ENCODE measurements at places on chromosomes 5 and 9.

DNA sequence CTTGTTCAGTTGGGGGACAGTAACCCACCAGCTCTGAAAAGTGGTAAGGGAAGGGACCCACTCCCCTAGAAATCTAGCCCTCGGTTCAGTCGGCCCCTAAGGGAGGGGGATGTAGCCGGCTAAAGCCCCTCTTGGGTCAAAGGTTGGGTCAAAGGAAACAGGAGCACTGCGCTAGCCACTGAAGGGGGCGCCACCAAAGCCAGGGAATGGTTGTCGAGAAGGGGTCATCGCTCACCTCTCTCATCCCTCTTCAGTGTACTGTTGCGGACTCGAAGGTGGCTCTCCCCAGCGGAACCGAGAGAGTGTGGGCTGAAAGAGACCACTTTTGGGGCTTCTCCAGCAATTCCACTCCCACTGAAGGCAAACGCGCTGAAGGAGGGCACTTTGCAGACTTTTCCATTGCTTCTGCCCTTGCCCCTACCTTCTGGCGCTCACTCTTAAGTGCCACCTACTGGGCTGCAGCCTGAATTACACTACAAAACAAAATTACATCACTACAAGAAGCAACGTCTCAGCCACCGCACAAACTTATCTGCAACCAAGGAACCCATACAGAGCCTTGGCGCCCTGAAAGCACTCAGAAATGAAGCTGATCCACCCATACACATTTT, 396.9 kb downstream of the PDE4D start:
- no peak for DNase-seq

DNA sequence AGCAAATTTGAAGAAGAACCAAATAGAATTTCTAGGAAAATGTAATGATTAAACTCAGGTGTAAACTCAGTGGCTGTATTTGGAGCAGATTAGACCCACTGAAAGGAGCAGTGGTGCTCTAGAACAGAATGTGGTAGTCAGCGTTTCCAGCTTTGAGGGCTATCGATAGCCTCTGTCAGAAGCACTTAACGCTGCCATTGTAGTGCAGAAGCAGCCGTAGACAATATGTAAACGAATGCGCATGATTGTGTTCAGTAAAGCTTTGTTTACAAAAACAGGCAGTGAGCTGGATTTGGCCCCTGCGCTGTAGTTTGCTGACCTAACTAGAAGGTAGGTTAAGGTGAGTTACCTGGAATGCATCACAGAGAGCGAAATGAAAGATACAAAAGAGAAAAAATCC, 72.0 kb downstream of the FAM78A start:
- DNase-seq, result no peak

- DNase-seq, result peak; percentile 20
Observed at GRCh38 chr5:64958757-64959391, 190.1 kb downstream of the CWC27 start.

DNA sequence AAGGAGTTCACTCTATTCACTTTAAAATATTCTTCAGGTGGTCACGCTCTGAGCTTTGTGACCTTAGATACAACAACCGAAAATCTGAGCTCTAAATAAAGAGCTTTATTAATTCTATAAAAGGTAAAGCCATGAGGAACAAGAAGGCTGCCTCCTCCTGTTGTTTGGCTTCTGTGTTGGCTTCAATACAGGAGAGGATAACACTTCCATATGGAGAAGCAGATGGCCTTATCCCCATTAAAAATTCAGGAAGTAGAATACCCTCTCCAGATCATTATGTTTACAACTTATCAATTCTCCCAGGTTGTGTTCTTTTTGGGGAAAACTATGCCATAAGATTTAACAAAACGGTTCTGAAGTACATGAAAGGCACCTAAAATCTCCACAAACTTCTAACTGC, 128.4 kb downstream of the TTC39B start:
- DNase-seq, result no peak

DNA sequence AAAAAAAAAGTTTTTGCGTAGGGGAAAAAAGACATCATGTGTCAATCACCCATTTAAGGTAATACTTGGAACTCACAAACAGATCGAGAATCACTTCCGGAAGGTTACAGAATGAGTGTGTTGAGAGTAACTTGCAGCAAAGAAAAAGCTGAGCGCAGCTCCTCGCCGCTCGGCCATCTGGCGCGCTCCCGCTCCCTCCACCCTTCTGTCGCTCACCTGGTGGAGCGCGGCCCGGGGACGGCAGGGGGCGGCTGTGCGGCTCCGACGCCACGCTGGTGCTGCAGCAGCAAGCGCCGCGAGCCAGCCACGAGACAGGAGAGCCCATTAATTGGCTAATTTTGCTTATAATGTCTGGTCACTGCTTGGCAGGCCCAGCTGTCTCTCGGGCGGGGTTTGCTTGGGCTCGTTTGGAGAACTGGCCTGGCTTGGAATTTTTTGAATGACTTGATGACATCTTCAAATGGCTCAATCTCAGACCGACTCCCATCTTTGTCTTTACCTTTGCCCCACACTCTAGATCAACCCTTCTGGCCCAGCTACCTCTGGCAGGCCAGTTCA, 601.8 kb downstream of the CCDC171 start:
- peak; percentile 33 for DNase-seq

DNA sequence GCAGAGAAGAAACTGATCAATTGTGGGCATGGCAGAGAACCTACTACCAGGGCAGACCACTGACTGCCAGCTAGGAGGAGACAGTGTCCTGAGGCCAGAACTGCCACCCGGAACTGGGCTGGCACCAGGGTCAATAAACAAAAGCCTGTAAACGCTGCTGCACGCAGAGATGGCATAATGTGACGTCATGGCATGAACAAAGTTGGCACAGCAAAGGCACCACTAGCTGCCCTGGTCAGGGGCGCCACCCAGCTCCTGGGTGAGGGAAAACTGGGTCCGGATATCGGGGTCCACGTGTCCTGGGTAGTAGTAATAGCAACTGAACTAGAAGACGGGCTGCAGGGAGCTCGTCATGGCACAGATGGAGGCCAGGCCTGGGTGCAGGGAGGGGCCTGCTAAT, 32.1 kb downstream of the DYNC2I2 start:
- no peak for DNase-seq

DNA sequence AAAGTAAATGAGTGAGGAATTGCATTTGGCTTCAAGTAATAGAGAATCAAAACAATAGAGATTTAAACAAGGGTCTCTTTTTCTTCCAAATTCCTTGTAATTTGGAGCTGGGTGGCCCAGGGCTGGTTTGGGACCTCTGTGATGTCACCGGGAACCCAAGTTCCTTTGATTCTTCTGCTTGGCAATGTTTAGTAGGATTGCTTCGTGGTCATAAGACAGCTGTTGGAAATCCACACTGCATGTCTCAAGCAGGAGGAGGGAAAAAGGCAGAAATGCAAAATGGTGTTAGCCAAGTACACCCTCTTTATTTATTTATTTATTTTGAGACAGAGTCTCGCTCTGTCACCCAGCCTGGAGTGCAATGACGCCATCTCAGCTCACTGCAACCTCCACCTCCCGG, 72.6 kb upstream of the IL12B start:
- no peak for DNase-seq

- no peak for DNase-seq
Observed at GRCh38 chr9:90219548-90220118, 423.0 kb downstream of the DIRAS2 start.

GRCh38 chr5:168209997-168210396, 81.4 kb upstream of the WWC1 start:
- DNase-seq, result no peak

- DNase-seq, result no peak
Observed at GRCh38 chr5:132814503-132815294, 1.6 kb downstream of the SOWAHA start.

DNA sequence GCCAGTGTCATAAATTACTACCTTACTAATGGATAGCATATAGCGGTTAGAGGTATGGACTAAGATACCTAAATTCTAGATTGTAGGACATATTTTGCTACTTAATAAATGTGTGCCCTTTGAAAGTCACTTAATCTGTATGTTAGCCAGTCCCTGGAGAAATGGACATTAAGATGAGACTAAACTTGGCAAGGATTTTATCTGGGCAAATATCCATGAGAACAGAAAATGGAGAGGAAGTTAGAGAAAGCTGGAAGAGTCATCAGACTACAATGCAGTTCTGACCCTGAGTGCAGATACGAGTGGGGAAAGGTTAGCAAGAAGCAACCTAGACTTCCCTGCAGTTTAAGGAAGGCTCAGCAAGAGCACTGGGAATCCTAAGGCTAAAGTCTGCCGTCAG, 33.0 kb downstream of the TBCA start:
- DNase-seq, result no peak

GRCh38 chr5:94693043-94693822, 74.8 kb downstream of the SLF1 start:
- DNase-seq, result no peak

- peak; percentile 92 for DNase-seq
Observed at GRCh38 chr9:92947268-92948037, at the start of gene FGD3. Gene FGD3, plus strand, starts transcription at chr9:92947523. Its CDS starts 28,734 bp downstream, at chr9:92976257.

- DNase-seq, result peak; percentile 29
Observed at GRCh38 chr9:18976709-18977531, 56.1 kb downstream of the SAXO1 start.

DNA sequence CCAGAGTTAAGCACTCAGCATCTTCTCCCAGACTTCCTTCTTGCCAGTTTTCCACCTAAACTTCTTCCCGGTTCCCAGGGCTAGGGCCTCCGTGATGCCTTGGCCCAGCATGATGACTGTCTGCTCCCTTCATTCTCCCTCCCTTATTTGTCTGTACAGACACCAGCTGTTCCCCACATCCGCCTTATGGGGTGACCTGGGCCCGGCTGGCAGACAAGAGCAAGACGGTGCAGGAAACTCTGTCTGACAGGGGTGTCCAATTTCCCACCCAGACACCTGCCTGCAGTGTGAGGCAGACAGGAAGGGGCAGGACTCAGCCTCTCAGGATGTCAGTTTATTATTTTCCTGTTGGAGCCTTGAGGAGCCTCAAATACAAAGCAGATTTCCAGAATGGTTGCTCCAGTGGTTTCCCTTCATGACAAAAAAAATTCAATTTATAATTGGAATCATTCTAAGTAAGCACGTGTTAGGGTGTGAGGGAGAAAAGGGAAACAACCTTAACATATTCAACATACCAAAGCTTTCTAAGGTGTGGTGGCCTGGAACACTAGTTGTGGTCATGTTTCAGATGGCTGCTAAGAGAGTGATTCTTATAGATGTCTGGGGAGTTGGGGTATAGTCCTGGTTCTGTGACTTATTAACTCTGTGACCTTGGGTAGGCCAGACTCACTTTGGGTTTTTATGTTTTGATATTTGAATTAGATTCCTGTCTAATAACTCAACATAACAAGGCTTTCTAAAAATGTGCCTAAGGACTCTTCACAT, 234.5 kb downstream of the PAPPA start:
- DNase-seq, result no peak

GRCh38 chr9:23771746-23772384, 54.2 kb downstream of the ELAVL2 start:
- no peak for DNase-seq

DNA sequence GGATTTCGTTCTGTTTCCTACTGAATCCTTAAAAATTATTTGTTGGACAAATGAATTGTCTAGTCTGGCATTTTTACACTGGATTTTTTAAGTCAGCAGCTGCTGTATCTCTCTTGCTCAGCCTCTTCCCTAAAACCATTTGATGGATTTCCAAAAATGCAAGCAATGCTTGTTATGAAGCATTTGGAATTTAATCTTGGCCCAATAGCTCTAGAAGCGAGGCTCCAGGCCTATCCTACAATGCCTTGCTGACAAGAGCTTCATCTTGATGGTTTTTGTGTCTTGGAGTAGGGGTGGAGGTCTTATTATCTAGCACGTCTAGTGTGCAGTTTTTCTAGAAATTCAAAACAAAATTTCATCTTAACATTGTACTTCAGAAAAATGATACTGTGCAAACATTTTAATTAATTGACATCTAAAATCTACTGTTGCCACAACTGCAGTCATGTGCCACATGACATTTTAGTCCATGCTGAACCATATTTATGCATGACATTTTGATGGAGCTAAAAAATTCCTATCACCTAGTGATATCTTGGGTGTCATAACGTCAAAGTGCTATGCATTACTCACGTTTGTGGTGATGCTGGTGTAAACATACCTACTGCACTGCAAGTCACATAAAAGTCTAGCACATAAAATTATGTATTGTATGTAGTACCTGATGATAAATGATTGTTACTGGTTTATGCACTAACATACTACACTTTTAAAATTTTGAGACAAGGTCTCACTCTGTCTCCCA, 5.9 kb upstream of the RAD23B start:
- no peak for DNase-seq

DNA sequence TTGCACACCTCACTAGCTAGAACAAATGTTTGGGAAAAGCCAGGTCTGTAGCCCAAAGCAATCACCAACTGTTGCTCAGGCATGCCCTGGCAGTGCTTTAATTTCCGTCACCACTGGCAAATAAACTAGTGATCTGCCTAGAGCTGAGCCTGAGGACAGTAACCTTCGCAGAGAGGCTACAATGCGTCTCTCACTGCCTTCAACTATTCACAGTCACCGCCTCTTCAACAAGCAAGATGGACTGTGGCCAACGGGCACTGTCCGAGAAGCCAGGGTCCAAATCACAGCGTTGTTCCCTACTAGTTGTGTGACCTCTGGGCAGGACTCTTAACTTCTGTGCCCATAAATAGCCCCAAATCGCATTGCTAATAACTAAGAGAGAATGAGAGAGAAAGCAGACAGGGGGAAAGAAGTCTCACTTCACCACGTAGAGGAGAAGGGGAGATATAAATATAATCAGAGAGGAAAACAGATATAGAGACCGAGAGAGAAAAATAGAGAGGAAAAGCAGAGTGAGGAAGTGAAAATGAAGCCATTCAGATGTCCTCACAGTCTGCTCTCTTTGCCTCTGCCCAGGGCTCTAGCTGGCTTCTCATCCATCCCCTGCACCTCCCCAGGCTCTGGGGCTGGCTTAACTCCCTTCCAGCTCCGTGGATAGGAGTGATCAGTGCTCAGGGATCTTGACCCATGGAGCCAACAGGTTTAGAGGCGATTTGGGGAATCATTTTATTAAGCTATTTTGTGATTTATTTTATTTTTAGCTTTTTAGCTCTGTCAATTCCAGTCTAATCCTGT, 157.9 kb downstream of the ZDHHC21 start:
- DNase-seq, result no peak

GRCh38 chr9:70147196-70147595, 103.5 kb downstream of the MAMDC2 start:
- DNase-seq, result no peak

DNA sequence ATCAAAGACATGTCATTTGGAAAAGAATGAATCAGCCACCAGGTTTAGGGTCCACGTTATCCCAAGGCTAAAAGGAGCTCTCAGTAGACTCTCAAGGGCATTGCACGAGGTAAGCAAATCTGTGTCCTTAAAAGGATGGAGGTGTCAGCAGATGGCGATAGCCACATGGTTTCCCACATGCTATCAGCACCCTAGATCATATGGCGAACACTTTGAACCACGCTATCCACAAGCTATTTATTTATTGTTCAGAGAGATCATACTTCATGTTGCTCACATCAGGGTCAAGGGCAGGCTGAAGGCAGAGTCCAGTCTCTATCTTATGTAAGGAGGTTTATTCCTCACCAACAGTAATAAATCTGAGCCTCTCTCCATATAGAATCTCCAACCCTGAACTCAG, 43.7 kb downstream of the CDH6 start:
- no peak for DNase-seq

GRCh38 chr5:68041293-68041692, 174.3 kb upstream of the PIK3R1 start:
- DNase-seq, result no peak

Data from NCI-H1417 (cell line).